ENCODE measurements at places on chromosomes 5 and 9. TPM values are rescaled to one million over a fixed set of nuclear protein-coding genes. Genes with fewer than 3 reads are reported as not detected.

NEURL1B gene
- 30.9 TPM for total RNA-seq

DNA sequence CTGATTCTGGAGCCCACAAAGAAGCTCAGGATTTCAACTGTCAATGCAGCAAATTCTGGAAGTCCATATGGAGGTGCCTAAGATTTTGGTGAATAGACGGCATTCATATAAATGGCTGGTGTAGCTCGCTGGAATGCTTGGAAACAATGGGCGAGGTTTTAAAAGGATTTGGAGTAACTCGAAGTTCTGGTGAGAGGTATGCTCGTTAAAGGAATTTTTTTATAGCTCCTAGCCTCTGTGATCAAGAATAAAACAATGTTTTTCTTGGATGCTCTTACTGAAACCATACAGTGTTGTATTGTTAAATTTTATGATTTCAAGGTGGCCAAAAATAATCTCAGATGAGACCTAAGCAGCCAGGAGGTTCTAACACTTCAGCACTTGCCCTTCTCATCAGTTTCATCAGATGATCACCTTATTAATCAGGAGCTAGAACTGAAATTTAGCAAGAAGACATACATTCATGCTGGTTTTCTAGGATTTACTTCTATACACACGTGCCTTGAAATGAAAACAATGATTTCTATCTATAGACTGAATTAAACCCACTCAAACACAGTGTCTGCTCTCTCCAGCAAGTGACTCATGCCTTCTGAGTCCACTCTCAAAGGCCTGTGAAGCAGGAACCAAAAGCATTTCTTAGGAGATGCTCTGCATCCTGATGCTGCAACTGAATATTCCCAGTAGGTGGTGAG is 79.2 kb downstream of the OTULIN start:
- no peak overlapping the region for H3K4me3 ChIP-seq
- H3K27ac ChIP-seq, result no peak overlapping the region
- H3K27me3 ChIP-seq, result no peaks in the 10 kb centered on the region
- no peaks in the 10 kb centered on the region for H3K4me1 ChIP-seq

DNA sequence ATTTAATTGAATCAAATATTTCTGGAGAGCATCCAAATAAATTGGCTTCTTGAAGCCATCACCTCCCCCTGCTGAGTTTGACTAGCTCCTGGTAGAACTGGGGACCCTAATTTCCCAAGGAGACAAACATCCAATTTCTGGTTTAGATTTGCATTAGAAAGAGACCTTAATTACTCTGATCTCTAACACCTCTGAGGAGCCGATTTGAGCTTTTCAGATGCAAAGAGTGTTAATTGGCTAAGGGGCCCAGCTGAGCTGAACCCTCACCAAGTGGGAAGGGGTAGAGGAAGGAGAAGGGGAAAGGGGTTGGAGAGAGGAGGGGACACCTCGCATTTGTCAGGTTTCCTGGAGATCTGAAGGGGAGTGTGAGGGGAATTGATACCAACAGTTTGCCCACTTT is 145.4 kb upstream of the SHB start:
- DNase-seq, result no peak
- no peaks in the 10 kb centered on the region for H3K4me1 ChIP-seq
- H3K27ac ChIP-seq, result no peak overlapping the region
- no peaks in the 10 kb centered on the region for H3K36me3 ChIP-seq

DNA sequence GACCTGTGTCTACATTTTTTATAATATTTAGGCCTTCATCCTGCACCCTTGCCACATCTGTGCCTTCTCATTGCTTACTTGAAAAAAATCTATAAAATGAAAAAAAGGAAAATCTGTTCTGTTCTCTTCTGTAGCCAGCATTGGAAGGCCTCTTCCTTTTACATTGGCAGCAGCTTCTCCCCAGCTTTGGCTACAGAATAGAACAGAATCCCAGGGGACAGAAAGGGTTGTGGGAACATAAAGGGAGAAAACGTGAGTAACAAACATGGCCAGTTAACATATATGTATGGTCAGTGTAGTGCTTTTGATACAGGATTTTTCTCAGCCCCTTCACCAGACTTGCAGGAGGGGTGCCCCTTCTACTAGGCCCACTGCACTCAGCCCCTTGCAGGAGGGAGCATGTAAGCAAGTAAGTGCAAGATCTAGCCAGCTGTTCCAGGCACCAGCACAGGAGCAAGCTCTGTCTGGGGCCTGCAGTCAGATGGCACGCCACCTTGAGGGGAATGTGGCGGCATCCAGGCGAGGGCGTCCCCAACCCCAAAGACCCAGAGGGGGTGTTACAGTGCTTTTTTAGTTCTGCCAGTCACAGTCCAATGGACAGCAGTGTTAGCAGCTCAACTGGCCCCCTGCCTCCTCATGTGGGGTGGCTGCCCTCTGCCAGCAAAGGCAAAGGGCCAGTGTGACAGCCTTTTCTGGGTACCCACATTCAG is 330.5 kb upstream of the ZNF462 start:
- H3K4me1 ChIP-seq, result no peaks in the 10 kb centered on the region
- no peaks in the 10 kb centered on the region for H3K36me3 ChIP-seq
- no peak for DNase-seq
- H3K4me3 ChIP-seq, result no peak overlapping the region
- no peaks in the 10 kb centered on the region for H3K27me3 ChIP-seq

- H3K36me3 ChIP-seq, result no peaks in the 10 kb centered on the region
- no peak for DNase-seq
- H3K27me3 ChIP-seq, result no peaks in the 10 kb centered on the region
Measured at GRCh38 chr9:116504893-116505480, 182.1 kb upstream of the TRIM32 start.

DNA sequence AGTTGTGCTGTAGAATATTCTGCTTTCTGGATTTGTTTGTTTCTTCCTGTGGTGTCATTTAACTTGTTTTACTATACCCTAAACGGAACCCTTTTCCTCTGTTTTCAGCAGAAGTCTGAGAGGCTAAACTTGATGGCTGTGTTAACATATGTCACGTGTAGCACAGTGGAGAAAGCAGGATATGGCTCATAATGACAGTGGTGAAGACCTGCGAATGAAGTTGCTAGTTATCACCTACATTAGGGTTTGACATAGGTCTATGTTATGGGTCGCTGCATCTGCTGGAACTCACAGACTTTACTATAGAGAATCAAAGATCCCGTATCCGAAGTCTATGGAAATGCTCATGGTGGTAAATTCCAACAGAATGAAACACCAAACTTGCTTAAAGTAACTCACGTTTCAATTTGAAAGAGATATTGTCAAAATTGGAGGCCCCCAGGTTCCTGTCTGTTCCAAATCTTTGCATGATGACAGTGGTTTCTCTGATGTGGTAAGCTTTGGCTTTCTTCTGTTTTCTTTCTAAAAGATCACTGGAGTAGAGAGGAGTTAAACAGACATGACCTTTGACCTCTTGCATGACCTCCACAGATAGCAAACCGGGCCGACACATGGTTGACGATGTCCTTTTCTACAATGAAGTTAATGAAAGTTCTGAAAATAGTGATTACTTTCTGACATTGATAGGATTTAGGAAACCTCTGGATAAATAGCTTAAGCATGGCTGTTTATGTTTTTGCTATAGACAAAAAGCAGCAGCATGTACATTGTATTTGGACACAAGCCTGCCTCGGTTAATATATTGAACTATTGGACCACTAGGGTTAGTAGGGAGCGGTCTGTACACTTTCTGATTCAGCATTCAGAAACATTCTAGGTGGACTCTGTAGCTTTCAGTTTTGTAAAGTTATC is 3.1 kb upstream of the CATSPER3 start:
- no peaks in the 10 kb centered on the region for H3K4me1 ChIP-seq
- no peak overlapping the region for H3K27ac ChIP-seq
- no peak overlapping the region for H3K4me3 ChIP-seq
- H3K36me3 ChIP-seq, result peaks cover 15% of the 10 kb centered on the region
- DNase-seq, result no peak

- H3K27me3 ChIP-seq, result no peaks in the 10 kb centered on the region
- H3K4me1 ChIP-seq, result no peaks in the 10 kb centered on the region
- H3K36me3 ChIP-seq, result no peaks in the 10 kb centered on the region
- DNase-seq, result no peak
- H3K4me3 ChIP-seq, result no peak overlapping the region
Measured at GRCh38 chr5:127421471-127421870, 96.0 kb upstream of the PRRC1 start.

DNA sequence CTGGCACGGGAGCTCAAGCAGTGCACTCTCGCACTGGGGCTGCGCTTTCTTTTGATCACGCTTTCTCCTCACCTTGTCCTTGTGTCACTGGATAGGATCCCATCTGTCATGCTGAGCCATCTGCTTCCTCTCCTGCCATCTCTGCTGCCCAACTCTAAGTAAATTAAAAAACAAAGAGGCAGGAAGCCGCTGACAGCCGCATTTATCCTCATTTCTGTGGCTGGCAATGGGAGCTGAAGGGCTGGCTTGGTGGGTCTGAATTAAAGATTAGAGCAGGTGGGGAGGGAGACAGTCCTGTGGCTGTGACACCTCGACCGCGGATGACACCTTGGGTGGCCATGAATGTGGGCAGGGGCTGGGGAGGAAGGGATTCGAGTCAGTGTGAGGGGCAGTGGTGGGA is 159.2 kb upstream of the ALDH1B1 start:
- peak; percentile 58 for DNase-seq
- H3K4me1 ChIP-seq, result no peaks in the 10 kb centered on the region
- no peaks in the 10 kb centered on the region for H3K36me3 ChIP-seq
- no peaks in the 10 kb centered on the region for H3K27me3 ChIP-seq
- no peak overlapping the region for H3K27ac ChIP-seq

GRCh38 chr9:119291554-119291953 is 77.7 kb downstream of the BRINP1 start:
- H3K4me1 ChIP-seq, result no peaks in the 10 kb centered on the region
- H3K4me3 ChIP-seq, result no peak overlapping the region
- H3K36me3 ChIP-seq, result no peaks in the 10 kb centered on the region
- no peak overlapping the region for H3K27ac ChIP-seq
- no peaks in the 10 kb centered on the region for H3K27me3 ChIP-seq

GRCh38 chr9:23850690-23851629 is 24.9 kb upstream of the ELAVL2 start:
- DNase-seq, result no peak
- peaks cover 21% of the 10 kb centered on the region for H3K4me1 ChIP-seq
- H3K4me3 ChIP-seq, result peak overlapping the region; percentile 49
- H3K27me3 ChIP-seq, result no peaks in the 10 kb centered on the region
- no peaks in the 10 kb centered on the region for H3K36me3 ChIP-seq
- H3K27ac ChIP-seq, result no peak overlapping the region

DNA sequence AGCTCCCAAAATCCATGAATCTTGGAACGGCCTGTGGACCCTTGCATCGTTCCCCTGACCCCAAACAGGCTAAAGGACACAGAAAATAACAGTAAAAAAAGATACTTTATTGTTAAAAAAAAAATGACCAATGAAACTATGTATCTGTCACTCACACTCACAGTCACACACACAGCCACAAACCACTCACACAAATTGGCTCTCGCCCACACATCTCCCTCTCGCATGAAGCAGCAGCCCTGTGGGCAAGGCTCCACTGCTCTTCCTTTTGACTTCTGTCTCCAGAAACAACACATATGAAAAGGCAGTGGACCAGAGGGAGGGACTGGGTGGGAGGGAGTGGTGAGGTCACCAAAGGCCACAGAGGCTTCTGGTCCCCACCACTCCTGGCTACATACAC is 56.6 kb downstream of the SLC36A1 start:
- H3K36me3 ChIP-seq, result no peaks in the 10 kb centered on the region
- H3K27ac ChIP-seq, result no peak overlapping the region
- H3K4me1 ChIP-seq, result no peaks in the 10 kb centered on the region
- H3K4me3 ChIP-seq, result no peak overlapping the region
- no peak for DNase-seq
- H3K27me3 ChIP-seq, result no peaks in the 10 kb centered on the region

DNA sequence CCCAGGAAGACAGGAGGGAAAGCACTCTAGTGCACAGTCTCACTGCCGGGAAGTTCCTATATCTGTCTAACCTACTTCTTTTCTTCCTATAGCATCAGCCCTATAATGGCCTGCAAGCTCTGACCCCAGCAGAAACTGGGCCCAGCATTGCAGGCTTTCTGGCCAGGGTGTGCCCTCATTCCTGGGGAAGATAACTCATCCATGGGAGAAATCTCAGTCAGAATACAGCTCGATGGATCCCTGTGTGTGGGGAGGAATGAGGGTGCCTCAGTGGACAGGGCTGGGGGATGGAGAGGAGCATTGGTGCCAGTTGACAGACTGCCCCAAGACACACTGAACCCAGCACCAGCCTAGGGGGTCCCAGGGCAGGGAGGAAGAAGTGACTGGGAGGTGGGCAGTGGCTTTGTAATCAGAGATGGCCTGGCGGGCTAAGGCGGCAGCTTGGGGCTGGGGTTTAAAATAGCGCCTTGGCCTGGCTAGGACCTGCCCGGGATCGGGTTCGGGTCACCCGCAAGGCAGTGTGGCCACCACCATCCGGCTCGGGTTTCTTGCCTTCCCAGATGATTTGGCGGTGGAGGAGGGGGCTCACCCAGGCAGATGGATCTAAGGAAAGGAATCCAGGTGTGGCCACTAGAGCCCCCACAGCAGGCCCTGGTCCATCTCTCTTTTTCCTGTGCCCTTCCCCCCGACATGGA is 7.6 kb upstream of the CXXC5 start:
- no peaks in the 10 kb centered on the region for H3K36me3 ChIP-seq
- H3K27me3 ChIP-seq, result no peaks in the 10 kb centered on the region
- H3K4me3 ChIP-seq, result no peak overlapping the region

- H3K4me3 ChIP-seq, result no peak overlapping the region
- no peak for DNase-seq
- H3K27ac ChIP-seq, result no peak overlapping the region
- H3K36me3 ChIP-seq, result no peaks in the 10 kb centered on the region
- H3K27me3 ChIP-seq, result no peaks in the 10 kb centered on the region
Measured at GRCh38 chr9:131043646-131044045, 34.7 kb downstream of the LAMC3 start.

PPP3R2 gene
- not detected for total RNA-seq

GRCh38 chr9:107039542-107039941 is 176.6 kb downstream of the ZNF462 start:
- no peaks in the 10 kb centered on the region for H3K36me3 ChIP-seq
- DNase-seq, result no peak
- no peak overlapping the region for H3K27ac ChIP-seq
- no peak overlapping the region for H3K4me3 ChIP-seq
- H3K4me1 ChIP-seq, result no peaks in the 10 kb centered on the region
- no peaks in the 10 kb centered on the region for H3K27me3 ChIP-seq

- no peak overlapping the region for H3K4me3 ChIP-seq
- H3K36me3 ChIP-seq, result no peaks in the 10 kb centered on the region
- H3K4me1 ChIP-seq, result no peaks in the 10 kb centered on the region
- no peak for DNase-seq
- no peak overlapping the region for H3K27ac ChIP-seq
Measured at GRCh38 chr9:72424131-72424530, 59.1 kb upstream of the ZFAND5 start.

GRCh38 chr5:151126199-151126645 is 31.4 kb downstream of the ANXA6 start:
- no peak for DNase-seq
- H3K4me1 ChIP-seq, result no peaks in the 10 kb centered on the region
- peaks cover 52% of the 10 kb centered on the region for H3K36me3 ChIP-seq
- H3K27ac ChIP-seq, result no peak overlapping the region

CDC25C gene
- 2.0 TPM for total RNA-seq

NEUROG1 gene
- not detected for total RNA-seq

Data from vagina (tissue), 2 donors.